ENCODE measurements at places on chromosomes 2 and 18.

DNA sequence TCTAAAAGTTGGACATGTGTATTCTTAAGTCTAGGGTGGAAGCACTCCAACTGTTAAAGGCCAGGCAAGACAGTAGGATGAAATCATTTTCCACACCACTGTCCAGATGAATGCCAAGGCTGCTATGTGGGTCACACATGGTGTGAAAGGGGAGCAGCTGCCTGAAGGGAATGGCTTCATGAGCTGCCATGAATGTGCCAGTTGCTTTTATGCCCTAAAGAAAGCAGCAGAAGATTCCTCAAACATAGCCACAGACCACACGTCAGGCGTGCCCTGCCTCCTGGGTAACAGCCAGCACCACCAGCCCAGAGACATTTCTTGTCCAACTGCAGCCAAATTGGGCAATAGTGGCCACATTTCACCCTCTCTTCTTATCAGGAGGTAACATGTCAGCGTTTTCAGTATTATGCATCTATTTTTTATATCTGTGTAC is 130.2 kb downstream of the MTCL1 start:
- no peak for DNase-seq

GRCh38 chr2:172323256-172323655 is 104.1 kb upstream of the ITGA6 start:
- DNase-seq: no peak

GRCh38 chr2:127609818-127610217 is 36.1 kb upstream of the GPR17 start:
- no peak for DNase-seq

DNA sequence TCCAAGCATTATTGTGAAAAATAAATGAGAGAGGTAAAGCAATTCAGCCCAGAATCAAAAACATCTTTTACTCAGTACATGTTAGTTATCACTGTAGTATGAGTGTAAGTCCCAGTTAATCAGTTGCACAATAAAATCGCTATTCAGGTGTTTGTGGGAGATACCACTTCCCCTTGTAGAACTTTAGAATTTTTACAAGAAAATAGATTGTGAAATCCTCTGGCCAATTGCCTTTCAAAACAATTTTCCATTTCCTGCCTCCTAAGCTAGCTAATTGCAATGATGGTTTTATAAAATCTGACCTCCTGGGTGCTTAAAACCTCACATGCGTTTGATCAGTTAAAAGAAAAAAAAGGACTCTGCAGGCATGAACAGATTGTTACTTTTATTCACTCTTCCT is 332.5 kb downstream of the PID1 start:
- no peak for DNase-seq

Measured in stimulated activated CD8-positive, alpha-beta memory T cell treated with anti-CD3 and anti-CD28 coated beads, Interleukin-12 subunit alpha, Interleukin-12 subunit beta, amount 100 ng/mL, for 1 hour (primary cell).